ENCODE measurements at places on chromosomes 11 and 22. TPM values are rescaled to one million over a fixed set of nuclear protein-coding genes. Genes with fewer than 3 reads are reported as not detected.

Gene DNHD1
- 4.4 TPM for total RNA-seq

- no peaks in the 10 kb centered on the region for H3K4me1 ChIP-seq
- no peak overlapping the region for H3K27ac ChIP-seq
- no peaks in the 10 kb centered on the region for H3K27me3 ChIP-seq
- no peaks in the 10 kb centered on the region for H3K36me3 ChIP-seq
- H3K4me3 ChIP-seq = no peak overlapping the region
These were observed 173.7 kb upstream of the ANO3 start for GRCh38 chr11:26158251-26158650.

GRCh38 chr11:67468056-67468455, 995 bp downstream of the TMEM134 start:
- H3K27me3 ChIP-seq = no peaks in the 10 kb centered on the region
- peaks cover 42% of the 10 kb centered on the region for H3K4me1 ChIP-seq
- no peak for DNase-seq
- H3K36me3 ChIP-seq = no peaks in the 10 kb centered on the region

DNA sequence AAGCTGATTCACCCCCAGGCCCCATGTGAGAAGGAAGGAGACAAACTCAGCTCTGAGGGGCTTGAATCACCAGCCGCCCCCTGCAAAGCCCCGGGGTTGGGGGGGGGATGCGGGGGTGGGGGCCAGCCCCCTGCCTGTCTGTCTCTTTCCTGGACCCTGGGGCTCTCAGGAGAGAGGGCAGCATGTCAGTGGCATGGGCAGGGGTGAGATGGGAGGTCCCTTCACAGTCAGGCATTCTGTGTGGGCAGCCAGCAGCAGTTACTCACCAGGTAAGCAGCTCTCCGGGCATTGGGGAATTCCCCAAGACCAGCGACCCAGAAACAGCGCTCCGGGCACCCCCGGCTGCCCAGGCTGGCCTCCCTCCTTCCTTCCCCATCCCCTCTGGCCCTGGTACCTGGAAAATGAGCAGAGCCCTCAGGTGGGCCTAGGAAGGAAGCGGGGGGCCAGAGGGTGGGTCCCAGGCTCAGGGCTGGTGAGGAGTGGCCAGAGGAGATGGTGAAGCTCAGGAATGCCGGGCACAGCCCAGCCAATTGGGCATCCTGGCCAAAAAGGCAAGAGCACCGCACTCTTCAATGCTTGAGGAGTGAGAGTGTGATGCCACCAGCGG, 4.2 kb upstream of the LIF start:
- DNase-seq = no peak
- no peaks in the 10 kb centered on the region for H3K36me3 ChIP-seq
- H3K4me1 ChIP-seq = peaks cover 45% of the 10 kb centered on the region
- H3K27ac ChIP-seq = peak overlapping the region; percentile 22

- no peaks in the 10 kb centered on the region for H3K27me3 ChIP-seq
- H3K36me3 ChIP-seq = no peaks in the 10 kb centered on the region
- H3K27ac ChIP-seq = peak overlapping the region; percentile 60
- H3K4me1 ChIP-seq = peaks cover 47% of the 10 kb centered on the region
- DNase-seq = no peak
These were observed 15.8 kb downstream of the ABTB2 start for GRCh38 chr11:34341931-34342533.

All from right atrium auricular region (tissue), 2 donors.